ENCODE measurements at places on chromosomes 16 and 17.

DNA sequence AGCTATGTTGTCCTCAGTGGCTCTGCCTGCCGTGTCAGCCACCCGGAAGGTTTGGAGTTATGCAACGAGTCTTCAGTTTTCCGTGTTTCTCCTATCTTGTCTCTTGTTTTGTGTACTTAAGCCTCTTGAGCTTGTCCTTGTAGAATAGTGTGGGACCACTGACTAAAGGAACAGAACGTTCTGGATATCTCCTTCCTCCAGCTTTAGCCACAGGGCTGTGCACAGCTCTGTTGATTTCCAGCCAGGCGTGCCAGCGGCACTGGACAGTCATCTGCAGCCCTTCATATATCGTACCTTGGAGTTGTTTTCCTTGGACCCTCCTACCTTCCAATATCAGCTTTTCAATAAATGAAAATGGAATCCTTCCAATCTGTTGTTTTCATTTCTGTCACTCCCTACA is 39.8 kb downstream of the TMEM11 start:
- H3K4me1 ChIP-seq, result peaks cover 18% of the 10 kb centered on the region
- H3K27ac ChIP-seq, result no peak overlapping the region
- H3K36me3 ChIP-seq, result peaks cover 8% of the 10 kb centered on the region

- H3K4me1 ChIP-seq, result peaks cover 39% of the 10 kb centered on the region
- H3K27me3 ChIP-seq, result peaks cover 42% of the 10 kb centered on the region
- H3K4me3 ChIP-seq, result peak overlapping the region; percentile 84
Measured at GRCh38 chr17:79800325-79801155, 3.7 kb upstream of the CBX8 start.

- H3K27me3 ChIP-seq, result peaks cover 14% of the 10 kb centered on the region
- H3K4me3 ChIP-seq, result no peak overlapping the region
- no peaks in the 10 kb centered on the region for H3K4me1 ChIP-seq
- H3K27ac ChIP-seq, result no peak overlapping the region
- DNase-seq, result no peak
Measured at GRCh38 chr17:28008513-28008912, 34.0 kb upstream of the NLK start.

- H3K27me3 ChIP-seq, result peaks cover 11% of the 10 kb centered on the region
- DNase-seq, result no peak
- no peaks in the 10 kb centered on the region for H3K36me3 ChIP-seq
- no peaks in the 10 kb centered on the region for H3K4me1 ChIP-seq
- H3K27ac ChIP-seq, result no peak overlapping the region
Measured at GRCh38 chr16:17817260-17817659, 346.5 kb upstream of the XYLT1 start.

Measured in T-helper 17 cell (primary cell).